ENCODE measurements at places on chromosomes 13 and 19.

DNA sequence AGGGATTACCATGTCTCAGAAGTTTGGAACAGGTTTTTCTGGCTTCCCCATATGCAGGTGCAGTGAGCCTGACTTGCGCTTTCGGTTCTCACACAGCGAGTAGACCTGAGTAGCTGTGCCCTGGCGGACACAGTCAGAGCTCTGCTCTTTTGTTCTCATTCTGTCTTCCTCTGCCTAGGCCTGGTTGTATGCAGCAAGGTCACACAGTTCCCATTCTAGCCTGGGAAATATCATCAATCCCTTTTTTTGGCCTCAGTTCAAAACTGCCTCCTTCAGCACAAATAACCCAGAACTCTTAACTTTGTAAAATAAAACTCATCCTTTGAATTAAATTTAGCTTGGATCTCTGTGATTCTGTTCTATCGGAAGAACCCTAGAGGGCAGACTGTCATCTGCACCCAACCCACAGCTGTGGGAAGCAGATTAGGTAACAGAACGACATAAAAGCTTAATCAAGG is 10.2 kb downstream of the OXGR1 start:
- no peak for DNase-seq

DNA sequence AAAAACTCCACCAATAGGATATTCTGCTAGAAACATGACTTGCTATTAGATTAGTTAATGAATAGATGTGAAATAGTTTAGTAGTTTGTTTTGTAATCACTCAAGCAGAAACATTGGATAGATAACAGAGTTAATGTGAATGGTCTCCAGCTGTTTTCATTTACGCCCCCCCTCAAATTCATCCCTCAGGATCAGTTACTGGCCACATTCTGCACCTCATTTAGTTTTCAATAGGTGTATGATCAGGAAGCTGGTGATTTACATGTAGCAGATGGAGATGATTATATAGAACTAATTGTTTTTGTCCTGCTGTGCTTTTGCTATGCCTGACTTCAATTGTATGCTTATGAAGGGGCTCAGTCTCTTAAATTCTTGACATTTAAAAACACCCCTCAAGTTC is 759.0 kb downstream of the SLITRK6 start:
- DNase-seq, result no peak

DNA sequence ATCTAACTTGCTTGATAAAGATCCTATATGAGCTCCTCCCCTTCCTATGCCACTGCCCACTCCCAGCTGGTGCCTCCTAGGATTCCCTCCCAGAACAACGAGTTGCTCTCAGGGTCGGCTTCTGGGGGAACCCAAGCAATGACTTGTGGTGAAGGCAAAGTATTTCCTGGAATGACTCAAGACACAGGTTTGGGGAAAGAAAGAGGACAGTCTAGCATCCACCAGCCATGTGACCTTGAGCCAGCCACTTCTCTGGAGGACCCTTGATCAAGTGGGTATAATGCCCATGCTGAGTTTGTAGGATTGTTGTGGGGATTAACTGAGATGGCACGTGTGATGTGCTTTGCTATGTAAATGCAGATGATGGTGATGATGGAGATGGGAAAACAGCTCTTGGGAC is 33.0 kb downstream of the MBD3L2B start:
- DNase-seq, result no peak

DNA sequence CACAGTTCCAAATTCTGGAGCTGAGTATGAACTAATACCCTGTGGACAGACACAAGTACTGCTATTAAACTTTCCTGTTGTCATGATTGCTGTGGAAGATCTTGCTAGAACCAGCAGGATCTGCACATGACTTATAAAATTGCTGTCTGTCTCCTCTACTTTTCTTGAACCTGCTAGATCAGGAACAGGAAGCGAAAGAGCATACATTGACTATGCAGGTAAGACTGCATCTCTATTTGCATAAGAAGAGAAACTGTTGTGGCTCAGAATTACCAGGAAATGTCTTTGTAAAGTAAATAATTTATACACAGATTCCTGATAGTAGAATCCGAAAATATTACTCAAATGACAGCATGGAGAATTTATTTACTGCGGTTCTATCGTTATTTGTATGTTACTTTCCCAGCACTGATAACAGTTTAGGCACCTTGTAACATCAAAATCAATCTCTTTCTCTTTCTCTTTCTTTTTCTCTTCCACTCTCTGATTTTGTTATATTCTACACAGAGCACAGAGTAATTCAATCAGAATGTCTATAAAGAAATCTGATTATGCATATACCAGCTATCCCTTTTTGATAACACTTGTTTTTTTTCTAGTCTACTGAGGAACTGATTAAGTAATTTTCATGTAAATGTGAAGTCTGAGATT is 226.5 kb downstream of the MYO16 start:
- no peak for DNase-seq

- no peak for DNase-seq
These were observed 289.4 kb downstream of the FOXO1 start for GRCh38 chr13:40376867-40377535.

DNA sequence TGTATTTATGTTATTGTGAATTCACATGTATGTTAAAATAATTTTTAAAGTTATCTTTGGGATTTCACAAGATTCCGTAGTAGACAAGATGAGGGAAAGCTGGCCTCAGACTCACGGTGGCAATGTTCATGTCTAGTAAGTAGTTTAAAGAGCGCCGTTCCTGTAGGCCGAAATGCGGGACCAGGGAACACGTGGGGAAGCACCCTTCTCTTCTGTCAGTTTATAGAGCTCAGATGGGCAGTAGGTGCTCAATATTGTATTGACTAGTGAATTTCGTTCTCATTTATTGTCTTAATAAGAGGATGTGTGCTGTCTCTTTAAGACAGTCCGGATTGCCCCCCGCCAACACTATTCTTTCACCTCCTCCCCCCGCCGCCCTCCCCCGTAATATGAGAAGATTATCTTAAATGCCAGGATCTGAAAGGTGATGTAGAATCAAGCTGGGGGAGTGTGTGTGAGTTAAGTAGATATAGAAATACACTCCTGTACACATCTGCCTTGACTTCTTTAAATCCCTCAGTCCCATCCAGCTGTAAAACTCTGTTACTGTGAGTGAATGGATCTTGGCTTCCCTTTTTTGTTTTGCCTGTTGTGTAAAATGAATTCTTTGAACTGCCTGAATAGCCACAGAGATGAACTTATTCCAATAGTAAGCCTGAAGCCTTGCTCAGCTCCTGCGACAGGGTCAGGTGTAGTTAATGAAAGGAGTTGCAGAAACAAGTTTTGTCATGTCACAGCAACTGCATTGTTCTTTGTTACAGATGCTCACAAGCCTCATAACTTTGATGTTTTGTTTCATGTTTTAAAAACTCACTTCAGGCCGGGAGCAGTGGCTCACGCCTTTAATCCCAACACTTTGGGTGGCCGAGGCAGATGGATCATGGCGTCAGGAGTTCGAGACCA is 1.3 kb downstream of the LAMP1 start:
- no peak for DNase-seq

DNA sequence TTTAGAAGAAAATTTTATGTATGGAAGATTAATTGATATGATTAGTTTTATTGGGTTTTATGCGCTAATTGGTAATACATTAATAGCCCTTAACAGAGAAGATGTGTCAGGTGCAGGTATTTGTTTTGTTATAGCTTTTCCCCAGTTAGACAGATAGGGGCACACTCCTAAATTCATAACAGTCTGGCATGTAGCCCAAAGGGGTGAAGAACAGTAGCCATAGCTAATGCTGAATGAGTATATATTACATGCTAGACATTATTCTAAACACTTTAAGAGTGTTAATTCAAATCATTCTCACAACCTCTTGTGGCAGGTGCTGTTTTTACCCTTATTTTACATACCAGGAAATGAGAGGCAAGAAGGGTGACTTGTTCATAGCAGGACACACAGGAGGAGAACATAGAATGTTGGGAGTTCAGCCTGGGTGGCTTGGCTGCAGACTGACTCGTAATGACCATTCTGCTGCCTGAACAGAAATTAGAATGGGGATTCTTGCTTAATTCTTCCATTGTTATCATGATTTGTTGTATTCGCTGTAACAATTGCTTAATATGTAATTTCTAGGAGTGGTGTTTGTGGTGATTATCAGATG is 20.1 kb downstream of the PCCA start:
- no peak for DNase-seq

DNA sequence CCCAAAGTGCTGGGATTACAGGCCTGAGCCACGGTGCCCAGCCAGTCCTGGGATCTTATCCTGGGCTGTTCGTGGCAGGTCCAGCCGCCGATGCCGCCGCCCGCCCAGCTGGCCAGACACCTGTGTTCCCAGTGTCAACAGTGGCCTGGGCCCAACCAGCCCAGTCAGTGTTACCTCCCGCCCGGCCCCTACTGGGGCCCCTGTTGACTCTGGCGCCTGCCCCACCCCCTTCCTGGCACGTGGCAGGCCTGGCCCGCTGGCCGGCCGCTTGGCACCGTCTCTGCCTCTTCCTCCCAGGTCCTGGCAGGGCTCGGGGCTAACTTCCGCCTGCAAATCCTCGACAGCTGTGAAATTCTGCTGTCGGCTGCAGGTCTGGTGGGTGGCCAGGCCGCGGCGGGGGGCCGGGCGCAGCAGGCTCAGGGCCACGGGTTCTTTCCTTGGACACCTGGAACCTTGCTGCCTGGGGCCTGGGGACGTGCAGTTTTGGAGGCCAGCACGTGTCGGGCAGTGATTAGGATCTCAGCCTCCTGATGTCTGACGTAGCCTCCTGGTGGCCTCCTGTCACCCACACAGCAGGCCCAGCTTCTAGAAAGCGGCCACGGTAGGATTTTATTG is 9.1 kb downstream of the ARID3A start:
- DNase-seq, result no peak

DNA sequence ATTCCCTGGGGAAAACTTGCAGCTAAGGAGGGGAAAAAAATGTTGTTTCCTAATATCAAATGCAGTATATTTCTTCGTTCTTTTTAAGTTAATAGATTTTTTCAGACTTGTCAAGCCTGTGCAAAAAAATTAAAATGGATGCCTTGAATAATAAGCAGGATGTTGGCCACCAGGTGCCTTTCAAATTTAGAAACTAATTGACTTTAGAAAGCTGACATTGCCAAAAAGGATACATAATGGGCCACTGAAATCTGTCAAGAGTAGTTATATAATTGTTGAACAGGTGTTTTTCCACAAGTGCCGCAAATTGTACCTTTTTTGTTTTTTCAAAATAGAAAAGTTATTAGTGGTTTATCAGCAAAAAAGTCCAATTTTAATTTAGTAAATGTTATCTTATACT is 33.6 kb downstream of the TNFSF11 start:
- DNase-seq, result no peak

DNA sequence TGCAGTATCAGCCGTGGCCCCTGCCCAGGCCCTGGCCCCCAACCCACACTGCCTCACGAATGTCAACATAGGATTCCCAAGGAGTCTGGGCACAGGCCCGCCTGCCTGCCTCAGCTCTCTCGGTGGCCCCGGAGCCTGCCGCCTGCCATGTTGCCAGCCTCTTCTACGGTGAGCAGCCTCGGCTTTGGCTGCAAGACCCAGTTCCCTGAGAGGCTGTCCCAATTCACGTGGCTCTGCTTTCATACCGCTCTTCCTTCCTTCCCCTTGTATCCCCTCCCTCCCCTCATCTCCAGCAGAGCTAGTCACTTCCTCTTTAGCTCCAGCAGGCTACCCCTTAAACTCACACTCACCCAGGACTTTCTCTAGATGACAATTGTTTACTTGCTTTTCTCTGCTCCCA is 42.7 kb downstream of the SERP2 start:
- DNase-seq, result no peak

DNA sequence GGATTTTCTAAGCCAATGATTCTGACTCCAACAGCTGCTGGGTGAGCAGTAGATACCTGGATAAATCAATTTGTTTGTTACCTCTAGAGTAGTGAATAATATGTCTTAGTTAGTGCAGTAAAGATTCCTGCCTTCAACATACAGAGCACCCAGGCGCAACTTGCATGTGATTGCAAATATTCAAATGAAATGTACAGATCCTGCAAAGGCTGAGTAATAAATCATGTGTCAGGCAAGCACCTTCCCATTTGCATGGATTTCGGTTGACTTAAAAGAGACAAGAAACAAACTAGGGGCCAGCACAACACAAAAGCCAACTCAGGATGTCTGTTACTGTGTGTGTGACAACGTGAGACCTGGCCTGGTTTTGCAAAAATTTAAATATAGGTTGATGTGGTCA is 79.7 kb downstream of the TNFSF11 start:
- DNase-seq, result no peak

DNA sequence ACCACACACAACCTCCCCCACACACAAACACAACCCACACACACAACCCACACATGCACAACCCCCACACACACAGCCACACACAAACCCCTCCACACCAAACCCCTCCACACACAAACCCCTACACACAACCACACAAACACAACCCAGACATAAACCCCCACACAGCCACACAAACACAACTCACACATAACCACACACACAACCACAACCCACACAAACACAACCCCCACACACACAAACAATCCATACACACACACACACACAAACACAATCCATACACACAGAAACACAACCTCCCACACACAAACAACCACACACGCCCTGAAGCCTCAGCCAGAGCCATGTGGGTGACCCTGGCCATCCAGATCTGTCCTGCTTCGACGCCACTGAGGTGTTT is 30.0 kb upstream of the ISYNA1 start:
- no peak for DNase-seq

DNA sequence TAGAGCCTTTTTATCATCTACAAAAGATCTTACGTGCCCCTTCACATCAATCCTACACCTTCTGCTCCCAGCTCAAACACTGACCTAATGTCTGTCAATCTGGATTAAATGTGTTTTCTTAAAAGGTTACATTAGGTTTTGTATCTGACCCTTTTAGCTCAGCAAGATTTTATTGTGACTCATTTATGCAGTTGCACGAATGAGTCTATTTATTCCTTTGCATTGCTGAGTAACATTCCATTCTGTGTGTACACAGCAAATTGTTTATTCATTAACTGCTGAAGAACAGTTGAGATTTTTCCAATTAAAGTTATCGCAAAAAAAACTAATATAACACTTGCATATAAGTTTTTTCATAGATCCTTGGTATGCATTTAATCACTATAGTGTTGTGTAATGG is 253.9 kb upstream of the GPC6 start:
- no peak for DNase-seq

- no peak for DNase-seq
These were observed 36.2 kb downstream of the SUCLA2 start for GRCh38 chr13:47964863-47965262.

DNA sequence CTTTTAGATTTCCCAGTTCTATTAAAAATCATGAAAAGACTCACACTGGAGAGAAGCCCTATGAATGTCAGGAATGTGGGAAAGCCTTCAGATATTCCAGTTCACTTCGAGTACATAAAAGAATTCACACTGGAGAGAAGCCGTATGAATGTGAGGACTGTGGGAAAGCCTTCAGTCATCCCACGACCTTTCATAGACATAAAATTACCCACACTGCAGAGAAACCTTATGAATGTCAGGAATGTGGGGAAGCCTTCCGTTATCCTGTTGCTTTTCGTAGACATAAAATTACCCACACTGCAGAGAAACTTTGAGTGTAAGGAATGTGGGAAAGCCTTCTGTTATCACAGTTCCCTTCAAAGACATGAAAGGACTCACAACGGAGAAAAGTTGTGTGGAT is 55.2 kb downstream of the ZNF627 start:
- DNase-seq, result no peak

GRCh38 chr13:93977986-93978385 is 501.5 kb downstream of the DCT start:
- DNase-seq, result no peak

- DNase-seq, result no peak
These were observed 35.8 kb upstream of the SPART start for GRCh38 chr13:36382030-36382429.

- DNase-seq, result no peak
These were observed 111.5 kb downstream of the DNAJC15 start for GRCh38 chr13:43134868-43135267.

GRCh38 chr13:51935326-51936171 is 73.8 kb downstream of the CCDC70 start:
- DNase-seq, result peak; percentile 10
